ENCODE measurements at places on chromosomes 16 and 17.
A peak's percentile ranks its signal among the peaks of the same experiment; 100 is the strongest.

- no peak for DNase-seq
These were observed 1.0 kb downstream of the IRX3 start for GRCh38 chr16:54285414-54286089.

GRCh38 chr17:82080048-82080788, 14.6 kb upstream of the DUS1L start:
- no peak for DNase-seq

GRCh38 chr16:12060751-12061150, 84.2 kb downstream of the SNX29 start:
- no peak for DNase-seq

DNA sequence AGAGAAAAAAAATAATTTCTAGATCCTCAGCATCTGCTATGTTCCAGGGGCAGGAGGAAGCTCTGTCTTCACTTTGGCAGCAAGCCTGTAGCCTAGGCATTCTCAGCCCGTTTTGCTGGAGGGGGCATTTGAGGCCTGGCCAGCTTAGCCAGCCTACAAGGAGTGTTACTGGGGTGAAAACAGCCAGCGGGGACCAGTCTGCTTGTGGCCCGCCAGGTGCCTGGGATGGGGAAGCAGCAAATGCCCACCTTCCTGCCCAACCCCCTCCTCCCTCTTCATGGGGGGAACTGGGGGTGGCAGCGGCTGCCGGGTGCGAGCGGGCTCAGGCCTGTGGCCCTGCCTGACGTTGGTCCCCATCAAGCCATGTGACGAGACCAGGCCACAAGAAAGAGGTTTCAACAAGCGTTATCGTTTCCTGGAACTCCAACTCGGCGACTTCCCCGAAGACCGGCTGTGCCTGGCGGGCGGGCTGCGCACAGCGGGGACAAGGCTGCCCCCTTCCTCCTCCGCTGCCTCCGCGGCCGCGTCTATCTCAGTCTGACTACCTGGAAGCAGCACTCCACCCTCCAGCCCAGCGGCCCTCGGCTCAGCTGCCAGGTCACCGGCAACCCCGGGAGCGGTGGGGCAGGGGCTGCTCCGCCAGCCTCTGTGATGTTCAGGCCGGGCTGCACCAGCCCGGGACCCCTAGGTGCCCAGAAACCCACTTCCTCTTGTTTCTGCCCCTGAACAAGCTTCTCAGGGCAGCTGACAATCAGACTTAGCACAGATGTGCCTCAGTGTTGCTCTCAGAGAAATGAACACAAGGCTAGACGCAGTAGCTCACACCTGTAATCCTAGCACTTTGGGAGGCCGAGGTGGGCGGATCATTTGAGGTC, 22.9 kb downstream of the SOCS1 start:
- peak; percentile 83 for DNase-seq

DNA sequence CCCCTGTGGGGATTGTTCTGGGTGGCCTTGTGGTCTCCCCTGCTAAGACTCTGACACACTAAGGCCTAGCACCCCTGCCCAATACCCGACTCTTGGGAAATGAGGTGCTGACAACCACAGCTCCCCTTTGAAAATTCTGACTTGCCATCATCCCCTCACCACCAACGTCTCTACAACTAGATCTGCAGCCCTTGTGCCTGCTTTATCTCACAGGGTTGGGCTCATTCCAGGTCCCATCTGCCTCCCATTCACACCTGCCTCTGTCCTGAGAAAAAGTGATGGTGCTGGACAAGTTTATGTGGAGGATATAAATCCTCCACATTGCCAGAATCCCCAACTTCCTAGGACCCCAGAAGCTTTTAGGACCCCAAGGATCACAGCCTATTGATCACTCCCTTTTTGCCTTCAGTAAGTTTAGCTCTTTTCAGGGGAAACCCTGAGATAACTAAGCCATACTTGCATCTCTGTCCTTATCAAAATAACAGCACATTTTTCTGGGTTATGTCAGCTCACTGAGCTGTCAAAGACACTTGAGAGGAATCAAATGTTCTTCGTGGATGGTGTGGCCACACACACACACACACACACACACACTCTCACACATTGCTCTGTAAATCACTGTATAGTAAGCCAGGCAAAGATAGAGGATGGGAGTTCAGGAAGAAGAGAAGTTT, 136.8 kb upstream of the CES5A start:
- DNase-seq, result no peak

DNA sequence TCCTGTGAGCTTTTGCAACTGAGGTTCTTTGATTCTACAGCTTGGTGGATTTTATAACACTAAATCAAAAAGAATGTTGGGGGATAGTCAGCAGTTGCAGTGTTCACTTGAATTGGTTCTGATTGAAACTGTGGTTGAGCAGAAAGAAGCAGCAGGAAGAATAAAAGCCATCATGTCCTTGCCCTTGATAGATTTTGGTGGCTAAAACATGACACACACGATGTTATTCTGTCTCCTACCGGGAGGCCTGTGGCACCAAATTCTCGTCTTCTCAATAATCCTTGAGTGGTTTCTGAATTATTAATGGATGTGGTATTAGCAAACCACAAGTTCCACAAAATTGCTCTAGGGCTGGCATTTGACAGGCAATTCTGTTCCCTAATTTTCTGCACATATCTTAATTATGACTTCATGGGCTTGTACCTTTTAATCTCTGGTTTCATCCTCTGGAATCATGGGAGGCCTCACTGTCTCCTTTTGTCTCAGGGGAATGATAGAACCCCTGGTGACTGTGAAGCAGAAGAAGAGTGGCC, 338.2 kb downstream of the SNX29 start:
- DNase-seq, result no peak

DNA sequence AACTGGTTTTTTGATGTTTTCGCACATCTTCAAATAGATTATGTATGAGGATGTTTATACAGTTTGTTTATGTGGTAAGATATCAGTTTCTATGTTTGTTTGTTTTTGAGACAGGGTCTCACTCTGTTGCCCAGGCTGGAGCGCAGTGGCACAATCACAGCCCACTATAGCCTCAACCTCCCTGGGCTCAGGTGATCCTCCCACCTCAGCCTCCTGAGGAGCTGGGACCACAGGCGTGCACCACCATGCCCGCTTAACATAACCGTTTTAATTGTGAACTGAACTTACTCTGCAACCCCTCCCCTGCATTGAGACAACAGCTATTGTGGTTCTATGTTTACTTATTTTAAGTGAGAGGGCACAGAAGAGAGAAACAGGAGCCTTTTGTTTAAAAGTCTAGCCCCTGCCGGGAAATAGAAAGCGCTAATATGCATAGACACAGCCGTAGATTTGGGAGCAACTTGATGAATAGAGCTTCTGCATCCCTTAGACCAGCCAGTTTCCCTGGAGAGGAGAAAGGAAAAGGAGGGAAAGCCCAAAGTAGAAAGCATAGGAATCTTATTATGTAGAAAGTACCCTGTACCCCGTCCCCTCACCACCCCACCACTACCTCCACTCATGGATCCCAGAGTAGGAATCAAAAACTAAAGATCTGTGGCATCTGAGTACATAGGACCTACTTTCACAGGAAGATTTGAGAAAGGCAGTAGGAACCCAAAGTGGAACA, 19.6 kb upstream of the APPBP2 start:
- no peak for DNase-seq

- DNase-seq, result no peak
These were observed at the start of gene SOX15 for GRCh38 chr17:7589891-7590691. Gene SOX15 (minus strand): TSS chr17:7590094. CDS start chr17:7589676, 418 bp downstream.

- no peak for DNase-seq
These were observed 63.7 kb upstream of the AMZ2 start for GRCh38 chr17:68184141-68184571.

- no peak for DNase-seq
These were observed 13.2 kb upstream of the ALOX12B start for GRCh38 chr17:8100763-8101162.

- DNase-seq, result no peak
These were observed 176.3 kb downstream of the VPS53 start for GRCh38 chr17:538181-538973.

DNA sequence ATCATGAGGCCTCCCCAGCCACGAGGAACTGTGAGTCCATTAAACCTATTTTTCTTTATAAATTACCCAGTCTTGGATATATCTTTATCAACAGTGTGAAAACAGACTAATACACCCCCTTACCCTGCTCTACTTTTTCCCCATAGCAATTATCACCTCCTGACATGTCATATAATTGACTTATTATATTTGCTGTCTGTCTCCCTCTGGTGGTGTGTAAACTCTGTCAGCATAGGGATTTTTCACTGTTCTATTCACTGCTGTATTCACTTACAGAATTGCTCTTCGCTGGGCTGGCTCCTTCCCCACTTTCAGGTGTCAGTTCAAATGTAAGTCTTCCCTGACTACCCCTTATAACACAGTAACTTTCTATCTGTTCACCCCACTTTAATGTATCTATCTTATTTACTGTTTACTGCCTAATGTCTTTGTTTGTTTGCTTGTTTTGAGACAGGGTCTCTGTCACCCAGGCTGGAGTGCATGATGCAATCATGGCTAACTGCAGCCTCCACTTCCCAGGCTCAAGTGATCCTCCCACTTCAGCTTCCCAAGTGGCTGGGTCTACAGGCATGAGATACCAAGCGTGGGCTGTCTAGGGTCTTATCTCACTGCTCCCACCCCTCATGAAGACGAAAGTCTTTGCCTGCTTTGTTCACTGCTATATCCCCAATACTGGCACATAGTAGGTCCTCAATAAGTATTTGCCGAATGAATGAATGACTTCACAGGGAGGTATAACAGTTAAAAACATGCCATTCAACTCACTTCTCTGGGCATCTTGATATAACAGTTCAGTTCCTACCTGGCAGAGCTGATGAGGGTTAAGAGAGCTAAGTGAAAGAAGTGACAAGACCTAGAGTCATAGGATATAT, 52.4 kb upstream of the CDH3 start:
- no peak for DNase-seq

GRCh38 chr16:86894029-86894567, 315.7 kb downstream of the FOXL1 start:
- DNase-seq, result no peak

DNA sequence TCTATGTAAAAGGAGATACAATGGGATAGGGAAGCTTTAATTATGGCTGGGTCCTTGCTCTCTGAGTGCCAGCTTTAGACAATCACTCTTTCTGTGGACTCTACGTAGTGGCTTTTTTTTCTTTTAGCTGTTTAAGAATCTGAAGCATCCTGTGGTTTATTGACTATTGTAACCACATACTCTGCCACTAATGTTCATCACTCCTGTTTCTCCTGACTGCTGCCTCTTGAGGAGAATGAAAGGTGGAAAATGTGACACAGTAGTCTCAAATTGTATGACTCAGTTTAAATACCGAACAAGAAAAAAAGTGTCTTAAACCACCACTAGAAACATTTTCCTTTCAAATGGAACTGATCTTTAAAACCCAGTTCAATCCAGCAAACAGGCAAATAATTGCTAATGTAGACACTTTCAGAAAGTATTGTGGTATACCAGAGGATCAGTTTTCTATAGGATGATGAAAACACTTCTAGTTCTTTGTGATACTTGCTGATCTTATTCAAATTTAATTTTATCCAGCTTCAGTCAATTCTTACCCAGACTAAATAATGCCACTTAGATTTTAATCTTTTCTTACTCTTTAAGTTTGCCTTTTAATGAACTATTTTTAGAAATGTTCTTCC, 302.7 kb upstream of the PMFBP1 start:
- no peak for DNase-seq

- DNase-seq, result no peak
These were observed 10.7 kb downstream of the C16orf95 start for GRCh38 chr16:87306516-87306915.

DNA sequence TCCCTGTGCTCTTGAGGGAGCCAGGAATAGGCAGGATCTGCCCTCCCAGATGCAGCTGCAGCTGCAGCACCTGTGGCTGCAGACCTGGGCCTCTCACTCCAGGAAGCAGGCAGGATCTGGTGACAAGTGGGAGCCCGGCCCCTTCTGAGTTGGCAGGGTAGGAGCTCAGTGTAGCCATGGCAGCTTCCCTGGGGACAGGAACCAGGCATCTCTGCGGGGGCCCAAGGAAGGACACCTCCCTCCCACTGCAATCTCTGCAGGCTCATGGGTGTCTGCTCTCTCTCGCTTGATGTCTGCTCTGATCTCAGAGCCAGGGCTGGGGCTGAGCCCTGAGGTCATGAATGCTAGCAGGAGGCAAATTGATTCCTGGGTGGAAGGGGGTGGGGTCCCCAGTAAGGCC, 592.5 kb upstream of the CA10 start:
- no peak for DNase-seq

DNA sequence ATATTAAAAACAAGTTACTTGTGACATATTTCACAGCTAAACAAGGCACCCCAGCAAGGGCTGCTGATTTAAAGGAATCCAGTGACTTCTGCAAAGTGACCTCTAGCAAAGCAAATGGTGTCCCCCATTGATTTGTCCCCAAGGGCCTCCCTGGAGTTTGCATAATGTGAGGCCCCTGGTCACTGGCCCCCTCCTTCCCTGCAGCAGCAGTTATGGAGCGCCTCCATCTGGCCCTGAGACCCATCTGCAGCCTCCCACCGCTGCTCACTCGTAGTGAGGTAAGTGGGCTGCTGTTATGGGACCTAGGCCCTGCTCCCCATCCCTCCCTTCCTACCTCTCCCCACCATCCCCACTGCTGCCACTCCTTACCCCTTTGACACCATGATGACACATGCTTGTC, 19.6 kb upstream of the EEF2K start:
- DNase-seq, result no peak

DNA sequence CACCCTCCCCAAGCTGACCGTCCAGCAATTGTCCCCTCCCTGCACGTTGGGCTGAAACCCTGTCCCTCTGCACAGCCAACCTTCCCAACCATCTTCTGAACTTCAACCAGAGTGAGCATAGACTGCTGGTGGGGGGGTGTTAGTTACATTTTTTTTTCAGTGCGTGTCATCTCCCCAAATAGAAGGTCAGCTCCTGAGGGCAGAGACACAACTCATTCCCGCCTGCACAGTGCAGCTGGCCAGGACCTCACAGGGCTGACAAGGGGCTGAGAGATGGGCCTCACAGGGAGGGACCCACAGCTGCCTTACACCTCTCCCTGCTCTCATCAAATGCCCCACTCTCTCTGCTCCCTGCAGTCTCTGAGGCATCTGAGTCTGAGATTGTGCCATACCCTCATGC, 8.4 kb downstream of the SRL start:
- DNase-seq, result no peak

DNA sequence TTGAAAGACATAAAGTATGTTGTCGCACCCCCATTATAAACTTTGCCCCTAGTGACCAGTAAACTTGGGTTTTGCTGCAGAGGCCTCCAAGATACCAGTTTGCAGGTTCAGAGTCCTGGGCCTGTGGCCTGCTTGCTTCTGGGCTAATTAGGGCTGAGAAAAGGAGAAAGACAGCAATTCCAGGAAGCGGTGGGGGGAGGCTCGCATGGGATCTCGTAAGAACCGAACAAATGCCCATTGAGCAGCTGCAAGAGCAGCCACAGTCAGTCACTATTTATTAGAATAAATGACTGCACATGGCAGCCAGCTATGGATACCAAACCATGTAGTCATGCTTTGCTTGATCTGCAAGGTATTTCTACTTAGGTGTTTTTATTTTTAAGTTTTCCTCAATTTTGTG, 4.9 kb downstream of the SHISA9 start:
- no peak for DNase-seq

Data from stimulated activated CD4-positive, alpha-beta T cell treated with anti-CD3 and anti-CD28 coated beads, Interleukin-4, amount 100 ng/mL, for 48 hours (primary cell).